Upper lobe of left lung (tissue), 6 donors: ENCODE measurements at places on chromosomes 1 and 21. TPM values are rescaled to one million over a fixed set of nuclear protein-coding genes. Genes with fewer than 3 reads are reported as not detected.

DNA sequence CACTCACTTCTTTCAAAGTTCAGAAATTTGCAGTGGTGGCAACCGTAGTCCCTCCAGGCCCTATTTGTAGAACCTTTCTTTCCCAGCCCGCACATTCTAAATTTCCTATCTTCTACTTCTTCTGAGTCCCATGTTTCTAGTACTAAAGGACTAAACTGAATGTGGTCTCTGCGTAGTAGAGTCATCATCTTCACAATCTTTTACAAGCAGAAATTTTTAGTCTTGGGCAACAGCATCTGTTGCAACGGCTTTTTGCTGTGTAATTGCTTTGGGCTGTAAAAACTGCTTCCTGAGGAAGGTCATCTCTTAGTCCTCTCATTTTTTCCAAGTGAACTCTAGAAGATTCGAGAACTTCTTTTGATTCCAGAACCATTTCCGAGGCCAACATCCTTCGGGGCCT, 23.9 kb downstream of the VAV3 start:
- DNase-seq, result peak; percentile 53

SPRR2G gene
- total RNA-seq, result not detected

GRCh38 chr1:52725903-52726264, 369 bp upstream of the ZYG11B start:
- DNase-seq, result no peak

CYP4A22 gene
- total RNA-seq, result 1.6 TPM

DNA sequence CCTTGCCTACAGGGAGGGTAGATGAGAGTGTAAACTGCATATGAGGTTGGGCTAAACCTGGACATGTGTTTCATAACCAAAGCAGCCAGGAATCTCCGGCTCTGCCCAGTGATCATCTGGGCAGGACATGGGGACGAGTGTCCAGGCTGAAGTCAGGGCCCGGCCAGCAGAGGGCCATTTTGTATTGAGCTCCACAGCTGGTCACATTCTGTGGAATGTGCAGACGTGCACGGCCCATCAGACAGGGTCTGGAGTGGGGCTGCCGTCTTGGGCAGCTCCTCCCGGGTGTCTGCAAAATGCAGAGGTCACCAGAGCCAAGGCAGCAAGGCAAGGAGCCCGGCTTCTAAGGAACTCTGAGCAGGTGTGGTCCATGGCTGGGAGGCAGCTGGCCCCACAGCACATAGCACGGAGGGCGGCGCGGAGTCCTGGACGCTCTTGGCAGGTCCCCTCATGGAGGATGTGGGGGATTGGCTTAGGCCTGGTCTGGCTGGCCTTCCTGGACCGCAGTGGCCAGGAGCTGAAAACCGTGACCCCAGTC, 6.2 kb downstream of the LRRC3 start:
- DNase-seq, result no peak

- DNase-seq, result no peak
These were observed 9.4 kb downstream of the HSPG2 start for GRCh38 chr1:21927533-21928237.

DNA sequence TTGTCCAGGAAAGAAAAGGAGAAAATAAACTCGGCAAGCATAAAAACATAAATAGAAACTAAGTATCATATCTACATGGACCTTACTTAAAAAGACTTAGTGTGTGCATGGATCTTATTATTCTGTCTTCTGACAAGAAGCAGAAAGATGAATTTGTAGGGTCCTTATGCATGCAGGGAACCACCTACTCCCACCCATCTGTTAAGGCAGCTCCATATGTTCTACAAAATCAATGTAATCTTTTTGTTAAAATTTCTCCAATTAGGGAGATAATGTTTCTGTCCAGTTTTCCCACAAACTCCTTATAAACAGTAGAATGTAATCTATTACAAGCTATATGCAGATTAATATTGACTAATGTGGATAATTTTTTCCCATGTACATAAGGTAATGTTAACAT, 13.9 kb upstream of the PTPN14 start:
- DNase-seq, result no peak

- DNase-seq, result no peak
These were observed 394.9 kb downstream of the NPHP4 start for GRCh38 chr1:5597171-5597850.

KCNJ15 gene
- total RNA-seq, result 93.0 TPM

GRCh38 chr1:7845761-7846160, 7.1 kb downstream of the UTS2 start:
- DNase-seq, result no peak

PIK3R3 gene
- 32.1 TPM for total RNA-seq

DNA sequence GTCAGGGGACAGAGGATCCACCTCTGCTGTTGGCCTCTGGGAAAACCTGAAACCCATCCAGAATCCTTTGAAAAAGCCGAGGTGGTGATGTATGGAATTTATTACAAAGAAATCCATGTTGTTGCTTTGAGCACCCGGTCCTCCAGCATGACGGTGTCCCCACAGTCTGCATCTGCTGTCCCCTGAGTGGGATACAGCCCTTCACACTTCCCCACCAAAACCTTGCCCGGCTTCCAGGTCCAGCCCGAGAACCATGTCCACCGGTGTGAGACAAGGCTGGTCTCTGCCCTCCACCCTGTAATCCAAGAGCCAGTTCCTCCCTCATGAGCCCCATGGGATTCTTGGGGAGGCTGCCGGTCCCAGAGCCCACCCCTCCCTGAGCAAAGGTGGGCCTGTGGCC, 70.5 kb downstream of the STUM start:
- no peak for DNase-seq
